CD14-positive monocyte (primary cell): ENCODE measurements at places on chromosomes 7 and 10. TPM values are rescaled to one million over a fixed set of nuclear protein-coding genes. Genes with fewer than 3 reads are reported as not detected.

DNA sequence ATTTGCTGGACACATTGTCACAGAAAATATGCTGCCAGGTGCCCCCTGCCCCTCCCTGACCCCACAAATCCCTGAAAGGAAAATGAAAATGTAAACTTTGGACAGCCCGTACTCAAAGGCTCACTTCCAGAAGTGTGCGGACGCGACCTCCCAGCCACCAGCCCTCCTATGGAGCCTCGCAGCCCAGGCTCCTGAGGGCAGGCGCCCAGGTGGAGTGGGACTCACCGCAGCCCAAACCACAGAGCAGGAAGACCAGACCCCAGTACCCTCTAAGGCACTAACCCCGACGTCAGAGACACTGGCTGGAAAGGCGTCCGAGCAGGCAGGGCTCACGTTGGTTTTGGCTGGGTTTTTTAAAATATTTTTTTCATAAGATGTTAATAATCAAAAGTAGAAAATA is 57.3 kb downstream of the CSGALNACT2 start:
- H3K27ac ChIP-seq: no peak overlapping the region
- no peaks in the 10 kb centered on the region for H3K4me1 ChIP-seq
- no peak for DNase-seq
- H3K36me3 ChIP-seq: no peaks in the 10 kb centered on the region
- no peak overlapping the region for H3K4me3 ChIP-seq

GRCh38 chr7:43636093-43636492 is 53.2 kb downstream of the STK17A start:
- no peaks in the 10 kb centered on the region for H3K4me1 ChIP-seq
- DNase-seq: no peak
- H3K27ac ChIP-seq: no peak overlapping the region
- no peak overlapping the region for H3K4me3 ChIP-seq
- no peaks in the 10 kb centered on the region for H3K27me3 ChIP-seq

- H3K36me3 ChIP-seq: no peaks in the 10 kb centered on the region
- no peak overlapping the region for H3K27ac ChIP-seq
- no peaks in the 10 kb centered on the region for H3K4me1 ChIP-seq
- no peaks in the 10 kb centered on the region for H3K27me3 ChIP-seq
- no peak overlapping the region for H3K4me3 ChIP-seq
These were observed 16.0 kb downstream of the RNF32 start for GRCh38 chr7:156656598-156656997.

- no peaks in the 10 kb centered on the region for H3K36me3 ChIP-seq
- no peak overlapping the region for H3K4me3 ChIP-seq
- H3K4me1 ChIP-seq: no peaks in the 10 kb centered on the region
- H3K27ac ChIP-seq: no peak overlapping the region
These were observed 504.4 kb downstream of the GALNT17 start for GRCh38 chr7:71636329-71636728.

DNA sequence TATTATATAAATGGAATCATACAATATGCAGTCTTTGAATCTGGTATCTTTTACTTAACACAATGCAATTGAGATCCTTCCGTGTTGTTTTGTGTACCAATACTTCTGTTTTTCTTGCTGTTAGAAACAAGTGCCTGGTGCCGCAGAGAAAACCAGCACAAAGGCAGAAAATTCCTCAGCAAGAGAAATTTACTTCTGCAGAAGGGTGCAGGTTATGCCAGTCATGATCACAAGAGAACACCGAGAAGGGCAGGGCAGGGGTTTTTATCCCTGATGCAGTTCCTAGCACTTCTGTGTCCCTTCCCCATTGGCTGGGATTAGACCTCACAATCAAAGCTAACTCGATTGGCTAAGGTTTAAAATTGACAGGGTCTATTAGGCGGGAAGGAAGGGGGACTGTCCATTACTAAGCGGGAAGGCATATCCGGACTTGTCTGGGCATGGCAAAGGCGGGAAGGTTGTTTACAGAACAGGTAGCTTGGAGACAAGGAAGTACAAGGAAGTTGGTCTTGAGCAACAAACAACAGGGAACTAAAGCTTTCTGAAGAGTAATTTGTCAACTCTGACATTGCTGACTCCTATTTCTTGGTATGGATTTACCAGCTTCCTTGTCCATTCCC is 2.4 kb upstream of the ZNF33B start:
- no peak overlapping the region for H3K4me3 ChIP-seq
- H3K27me3 ChIP-seq: no peaks in the 10 kb centered on the region
- H3K4me1 ChIP-seq: peaks cover 6% of the 10 kb centered on the region
- no peaks in the 10 kb centered on the region for H3K36me3 ChIP-seq

DNA sequence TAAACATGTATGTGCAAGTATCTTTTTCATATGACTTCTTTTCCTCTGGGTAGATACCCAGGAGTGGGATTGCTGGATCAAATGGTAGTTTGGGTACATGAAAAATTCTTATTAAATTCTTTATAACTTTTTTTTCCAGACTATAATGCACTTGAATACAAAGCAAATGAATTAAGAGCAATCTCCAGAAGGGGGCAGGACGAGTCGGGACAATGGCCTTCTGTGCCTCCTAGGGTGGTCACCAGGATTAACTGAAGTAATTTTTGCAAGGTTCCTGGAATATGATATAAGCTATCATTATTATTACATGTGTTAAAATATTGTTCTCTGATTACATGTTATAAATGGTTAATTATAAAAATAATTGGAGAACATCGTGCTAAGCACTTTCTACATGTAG is 127.2 kb downstream of the PPP1R17 start:
- no peak for DNase-seq
- no peaks in the 10 kb centered on the region for H3K27me3 ChIP-seq
- H3K4me1 ChIP-seq: peaks cover 32% of the 10 kb centered on the region
- no peak overlapping the region for H3K27ac ChIP-seq

Gene DNAJC9
- polyA plus RNA-seq: 2.3 TPM

Gene IFIT3
- 26.4 TPM for polyA plus RNA-seq
